ENCODE measurements at places on chromosomes 3 and 15.

DNA sequence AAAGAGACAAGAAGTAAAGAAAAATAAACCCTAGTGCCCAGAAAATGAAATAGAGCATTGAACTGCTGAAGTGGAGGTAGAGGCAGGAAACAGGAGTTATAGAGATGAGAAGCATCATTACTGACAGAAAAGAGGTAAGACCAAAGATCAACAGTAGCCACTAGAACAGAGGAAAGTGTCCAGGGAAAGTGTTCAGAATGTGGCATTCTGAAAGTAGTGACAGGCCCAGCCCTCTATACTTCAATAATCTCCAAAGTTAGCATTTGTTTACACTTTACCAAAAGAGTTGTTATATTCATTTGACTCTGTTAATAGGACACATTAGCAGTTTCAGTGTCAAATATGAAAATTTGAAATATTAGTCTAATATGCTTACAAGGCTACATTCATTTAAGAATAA lies 727.1 kb upstream of the NECTIN3 start:
- DNase-seq: no peak

DNA sequence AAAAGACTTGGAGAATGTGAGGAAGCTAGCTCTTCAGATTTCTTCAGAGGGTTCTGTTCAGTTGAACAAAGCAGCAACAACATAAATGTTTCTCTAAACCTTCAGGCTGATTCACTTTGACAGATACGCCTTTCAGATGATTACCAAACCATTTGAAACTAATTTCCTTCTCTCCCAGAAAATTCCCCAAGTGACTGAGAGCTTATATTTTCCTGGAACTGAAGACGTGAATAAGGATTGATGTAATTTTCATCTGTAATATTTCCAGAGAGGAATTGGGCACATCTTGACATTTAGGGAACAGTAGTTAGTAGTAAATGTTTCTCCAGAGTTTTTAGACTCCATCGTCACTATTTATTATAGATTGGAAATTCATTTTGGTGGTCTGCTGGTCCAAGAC lies 108.6 kb upstream of the AADACL2 start:
- no peak for DNase-seq

DNA sequence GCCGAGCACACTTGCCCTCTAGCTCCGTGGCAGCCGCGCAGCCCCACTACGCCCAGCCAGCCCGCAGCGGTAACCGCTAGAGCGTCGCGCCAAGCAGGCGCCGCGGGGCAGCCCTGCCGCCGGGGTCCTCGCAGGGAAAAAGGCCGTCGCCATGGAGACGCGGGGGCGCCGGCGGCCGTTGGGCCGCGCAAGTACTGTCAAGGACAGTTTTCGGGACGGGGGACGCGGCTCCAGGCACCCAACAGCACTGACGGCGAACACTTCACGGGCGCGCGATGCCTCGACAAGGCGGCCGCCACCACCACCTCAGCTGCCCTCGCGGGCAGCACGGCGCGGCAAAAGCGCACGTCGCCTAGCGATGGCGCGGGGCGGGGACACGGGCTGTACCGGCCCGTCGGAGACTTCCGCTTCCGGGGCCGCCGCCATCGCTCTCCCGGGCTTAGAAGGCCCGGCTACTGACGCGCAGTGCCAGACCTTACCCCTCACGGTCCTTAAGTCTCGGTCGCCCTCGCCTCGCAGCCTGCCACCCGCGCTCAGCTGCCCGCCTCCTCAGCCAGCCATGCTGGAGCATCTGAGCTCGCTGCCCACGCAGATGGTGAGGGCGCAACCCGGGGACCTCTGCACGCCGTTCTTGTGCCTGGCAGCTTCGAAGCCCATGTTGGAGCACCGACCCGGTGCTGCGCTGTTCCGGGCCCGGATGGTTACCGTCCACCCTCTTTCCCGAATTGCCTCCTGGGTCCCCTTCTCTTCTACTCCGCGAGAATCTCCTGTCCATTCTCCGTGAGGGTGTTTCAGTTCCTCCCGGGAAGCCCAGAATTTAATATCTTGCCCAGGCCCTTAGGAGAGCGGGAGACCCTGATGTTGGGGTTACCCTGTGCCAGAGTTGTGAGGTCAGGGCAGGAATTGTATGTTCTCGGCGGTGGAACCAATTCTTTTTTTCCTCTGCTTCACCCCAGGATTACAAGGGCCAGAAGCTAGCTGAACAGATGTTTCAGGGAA lies at the start of the genes GLT8D1 and SPCS1:
Gene GLT8D1, minus strand, starts transcription at position 104 of the 999 bp plus-strand sequence. CDS start 5,331 bp downstream, outside the sequence.
Gene SPCS1, plus strand, starts transcription at position 419 of the 999 bp plus-strand sequence. Its CDS starts 141 bp downstream, at position 560.
- peak; percentile 89 for DNase-seq

DNA sequence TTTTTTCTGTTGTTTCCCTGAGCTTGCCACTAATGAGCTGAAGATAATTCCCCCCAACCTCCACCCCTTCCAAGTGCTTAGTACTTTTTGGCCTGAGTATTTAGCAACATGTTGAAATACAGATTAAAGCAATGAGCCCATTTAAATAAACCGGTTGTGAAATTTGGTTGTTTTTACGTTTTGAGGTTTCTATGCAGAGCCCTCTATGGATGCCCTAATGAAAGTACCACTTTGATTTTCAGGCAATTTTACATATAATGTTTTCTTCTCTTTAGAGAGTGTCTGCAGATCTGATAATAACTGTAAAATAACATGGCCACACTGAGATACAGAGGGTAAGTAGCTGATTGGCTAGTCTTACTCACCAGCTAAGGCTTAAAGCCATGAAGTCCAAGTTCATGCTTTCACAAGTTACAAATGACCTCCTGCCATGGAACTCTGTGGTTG lies 139.4 kb upstream of the SLC7A14 start:
- DNase-seq: no peak

GRCh38 chr3:49519296-49519695 lies 35.0 kb upstream of the BSN start:
- DNase-seq: no peak

DNA sequence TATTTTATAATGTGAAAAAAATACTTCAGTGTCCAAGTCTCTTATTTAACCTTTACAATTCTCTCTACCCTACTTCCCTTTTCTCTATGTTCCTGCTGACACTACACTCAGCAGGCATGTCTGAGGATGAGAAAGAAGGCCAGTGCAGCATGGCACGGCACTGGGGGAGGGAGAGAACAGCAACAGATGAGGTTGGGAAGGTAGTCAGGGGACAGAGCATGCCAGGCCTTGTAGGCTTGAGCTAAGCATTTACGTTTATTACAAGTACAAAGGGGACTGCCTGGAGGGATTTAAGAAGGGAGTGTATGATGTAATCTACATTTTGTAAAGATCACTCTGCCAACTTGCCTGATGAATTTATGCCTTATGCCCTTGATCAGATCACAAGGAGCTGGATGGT lies 117.3 kb upstream of the WNT5A start:
- DNase-seq: peak; percentile 45

- peak; percentile 69 for DNase-seq
Measured at GRCh38 chr15:87672309-87673288, 583.9 kb downstream of the NTRK3 start.

- no peak for DNase-seq
Measured at GRCh38 chr3:186099178-186099577, 9.7 kb downstream of the ETV5 start.

DNA sequence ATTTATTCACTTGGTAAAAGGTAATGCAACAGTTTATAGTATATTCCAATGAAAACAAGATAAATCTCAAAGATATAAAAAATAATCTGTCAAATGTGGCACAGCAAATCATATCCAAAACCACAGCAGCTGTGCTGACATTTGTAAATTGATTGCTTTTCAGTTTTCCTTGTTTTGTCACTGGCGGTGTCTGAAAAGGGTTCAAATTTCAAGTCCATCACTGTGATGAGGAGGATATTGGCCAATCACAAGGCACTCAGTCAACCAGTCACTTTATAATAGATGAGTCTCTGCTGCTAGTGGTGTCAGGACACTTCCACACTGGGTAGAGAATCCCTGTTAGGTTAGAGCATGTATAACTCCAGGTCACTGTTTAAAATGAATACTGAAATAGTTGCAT lies 154.8 kb downstream of the SLC9A9 start:
- no peak for DNase-seq

DNA sequence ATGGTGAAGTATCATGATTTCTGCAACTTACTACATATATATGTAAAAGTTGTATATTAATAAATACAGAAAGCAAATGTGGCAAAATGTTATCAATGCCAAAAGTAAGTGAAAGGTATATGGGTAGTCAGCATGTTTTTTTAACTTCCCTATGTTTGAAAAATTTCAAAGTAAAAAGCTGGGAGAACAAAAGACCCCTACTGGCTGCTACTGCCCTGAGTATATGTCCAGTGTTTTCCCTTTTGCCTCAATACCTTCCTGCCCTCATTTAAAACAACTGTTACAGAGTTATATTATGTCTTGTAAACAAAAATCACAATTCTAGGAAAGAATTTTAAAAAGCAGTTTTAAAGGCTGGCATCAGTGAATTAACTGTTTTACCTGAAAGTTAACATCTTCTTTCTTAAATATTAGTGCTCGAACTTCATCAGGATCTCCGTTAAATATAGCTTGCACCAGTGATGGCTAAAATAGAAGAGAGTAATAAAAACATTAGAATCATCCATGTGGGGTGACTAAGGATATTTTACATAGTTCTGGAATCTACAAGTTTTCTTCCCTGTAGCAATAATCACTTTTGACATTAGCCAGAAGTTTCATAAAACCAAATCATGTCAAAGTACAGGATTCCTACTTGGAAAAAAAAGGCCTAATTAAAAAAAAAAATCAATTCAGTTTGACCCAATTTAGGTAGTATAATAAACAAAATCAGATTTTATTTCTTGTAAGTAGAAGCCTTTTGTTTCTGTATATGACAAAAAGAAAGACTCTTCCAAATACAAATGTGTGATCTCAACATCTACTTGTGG lies 2.7 kb downstream of the ANKRD28 start:
- DNase-seq: no peak

DNA sequence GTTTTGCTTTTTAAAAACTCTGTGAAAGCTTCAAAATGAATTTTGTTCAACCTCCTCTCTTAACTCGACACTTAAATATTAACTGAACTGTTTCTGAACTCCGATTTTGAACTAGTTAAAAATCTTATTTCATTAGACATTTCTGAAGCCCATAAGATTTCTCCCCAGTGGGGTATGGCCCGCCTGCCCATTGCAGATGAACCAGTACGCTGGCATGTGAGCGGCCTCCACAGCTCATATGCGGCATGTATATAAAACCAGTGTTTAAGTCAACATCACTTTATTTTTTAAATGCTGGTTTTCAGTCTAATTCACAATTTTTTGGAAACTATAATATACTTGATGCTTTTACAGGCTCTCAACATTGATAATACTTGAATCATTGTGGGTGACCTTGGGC lies 50.2 kb downstream of the CPN2 start:
- DNase-seq: no peak

GRCh38 chr3:187914231-187914630 lies 169.0 kb upstream of the BCL6 start:
- DNase-seq: peak; percentile 86

- peak; percentile 68 for DNase-seq
Measured at GRCh38 chr3:123075359-123075758, 8.5 kb downstream of the PDIA5 start.

DNA sequence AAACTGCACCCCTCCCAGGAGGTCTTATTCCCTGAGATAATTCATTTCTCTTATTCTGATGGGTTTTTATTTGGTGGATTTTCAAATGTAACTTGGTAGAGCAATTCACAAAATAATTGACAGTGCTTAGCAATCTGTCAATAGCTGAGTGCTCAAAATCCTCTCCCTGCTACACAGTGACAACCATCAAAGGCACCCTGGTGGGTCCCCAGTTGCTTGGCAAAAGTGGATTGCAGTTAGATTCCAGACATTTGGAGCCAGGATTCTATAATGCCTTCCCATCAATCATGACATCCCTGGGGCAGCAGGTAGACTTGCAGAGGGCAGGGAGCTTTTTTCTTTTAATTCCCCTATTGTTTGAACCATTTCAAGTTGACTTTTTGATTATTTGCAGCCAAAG lies 59.0 kb downstream of the FHIT start:
- DNase-seq: no peak

- DNase-seq: peak; percentile 64
Measured at GRCh38 chr3:193593668-193594030, 641 bp downstream of the OPA1 start.

DNA sequence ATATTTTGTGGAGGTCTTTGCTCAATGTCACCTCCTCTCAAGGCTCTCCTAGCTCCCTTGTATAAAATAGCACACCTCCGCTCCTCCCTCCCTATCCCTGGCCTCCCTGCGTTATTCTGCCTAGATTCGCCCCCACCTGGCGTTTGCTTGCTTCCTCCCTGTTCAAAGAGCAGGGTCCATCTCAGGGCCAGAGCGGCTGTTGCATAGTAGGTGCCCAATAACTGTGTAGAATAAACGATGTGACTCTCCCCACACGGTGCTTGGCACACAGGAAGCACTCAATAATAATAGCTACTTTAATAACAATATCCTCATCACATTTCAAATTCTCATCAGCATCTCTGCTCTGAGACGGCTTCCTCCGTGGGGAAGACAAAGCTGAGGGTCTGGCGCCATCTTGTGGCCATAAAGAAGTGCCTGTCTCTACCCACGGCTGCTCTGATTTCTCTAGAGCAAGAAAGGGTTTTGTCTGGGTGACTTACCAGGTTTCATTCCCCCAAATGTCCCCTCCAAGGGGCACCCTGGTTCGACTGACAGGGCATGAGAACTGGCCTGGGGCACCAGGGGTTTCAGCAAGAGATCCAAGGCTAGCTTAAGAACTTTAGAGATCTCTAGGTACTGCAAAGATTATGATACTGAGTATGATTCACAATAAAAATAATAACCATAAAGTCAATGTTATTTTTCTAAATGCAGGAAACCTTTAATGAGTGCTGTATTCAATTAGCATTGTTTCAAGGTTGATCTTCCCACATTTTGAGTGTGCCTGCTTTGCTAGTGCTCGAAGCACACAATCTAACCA lies 16.1 kb downstream of the CD276 start:
- peak; percentile 73 for DNase-seq

GRCh38 chr3:169448501-169448900 lies 215.0 kb downstream of the MECOM start:
- no peak for DNase-seq

GRCh38 chr3:24299806-24300626 lies 194.6 kb downstream of the THRB start:
- DNase-seq: peak; percentile 85
